NCI-H187 treated with DMSO at 0.1 percent for 48 hours (cell line): ENCODE measurements at places on chromosomes 11 and 22.

GRCh38 chr22:20857247-20857643, 1.4 kb downstream of the PI4KA start:
- DNase-seq: no peak

DNA sequence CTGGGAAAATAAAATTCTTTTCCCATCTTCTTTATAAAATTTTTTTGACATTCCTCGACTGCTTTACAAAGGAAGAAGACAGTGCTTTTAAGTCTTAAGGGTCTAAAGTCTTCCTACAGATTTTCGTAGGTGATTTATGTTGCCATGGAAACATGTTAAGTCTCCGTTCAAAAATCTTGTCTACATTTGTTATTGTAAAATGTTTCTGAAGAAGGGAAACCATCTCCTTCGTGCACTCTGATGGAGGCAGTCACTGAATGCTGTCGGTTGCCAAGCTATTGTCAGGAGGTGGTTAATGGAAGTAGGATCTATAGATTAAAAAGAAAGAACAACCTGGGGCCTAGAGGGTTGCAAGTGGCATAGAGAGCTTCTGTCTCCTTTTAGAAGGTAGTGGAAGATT, 52.6 kb downstream of the MAP6 start:
- no peak for DNase-seq

DNA sequence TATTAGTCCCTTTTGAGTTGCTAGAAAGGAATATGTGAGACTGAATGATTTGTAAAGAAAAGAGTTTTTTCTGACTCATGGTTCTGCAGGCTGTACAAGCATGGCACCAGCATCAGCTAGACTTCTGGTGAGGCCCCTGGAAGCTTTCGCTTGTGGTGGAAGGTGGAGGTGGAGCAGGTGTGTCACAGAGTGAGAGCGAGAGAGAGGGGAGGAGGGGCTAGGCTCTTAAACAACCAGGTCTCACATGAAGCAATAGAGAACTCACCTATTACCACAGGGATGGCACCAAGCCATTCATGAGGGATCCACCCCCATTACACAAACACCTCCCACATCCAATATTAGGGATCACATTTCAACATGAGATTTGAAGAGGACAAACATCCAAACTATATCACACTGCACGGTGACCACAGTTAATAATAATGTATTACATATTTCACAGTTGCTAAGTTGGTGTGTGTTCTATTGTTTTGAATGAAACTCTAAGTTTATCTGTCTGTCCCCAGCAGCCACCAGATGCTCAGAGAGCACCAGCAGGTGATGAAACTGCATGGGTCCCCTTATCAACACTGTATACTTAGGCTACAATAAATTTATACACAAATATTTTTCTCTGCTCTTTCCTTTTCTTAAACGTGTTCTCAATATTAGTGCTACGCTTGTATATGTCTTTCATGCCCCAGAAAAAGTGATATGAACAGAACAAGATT, 14.1 kb downstream of the ZFP91 start:
- DNase-seq: no peak

DNA sequence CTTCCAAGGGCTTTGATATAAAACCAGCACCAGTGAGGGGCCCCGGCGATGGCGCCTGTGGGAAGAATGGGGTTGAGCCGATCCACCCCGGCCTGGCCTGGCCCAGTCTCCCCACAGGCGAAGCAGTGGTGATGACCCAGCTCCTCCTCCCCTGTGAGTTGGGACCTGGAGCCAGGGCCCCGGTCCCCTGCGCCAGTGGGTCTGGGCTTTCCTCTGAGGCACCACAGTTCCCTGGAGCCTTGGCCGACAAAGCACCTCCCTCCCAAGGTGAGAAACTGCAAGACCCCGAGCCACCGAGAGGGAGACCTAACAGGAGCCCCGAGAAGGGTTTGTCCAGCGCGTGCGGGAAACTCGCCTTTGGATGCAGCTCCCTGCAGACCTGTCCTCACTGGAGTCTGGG, 942.9 kb downstream of the BRD1 start:
- DNase-seq: no peak

GRCh38 chr22:47123827-47124442, 361.5 kb downstream of the TBC1D22A start:
- DNase-seq: no peak

- no peak for DNase-seq
Measured at GRCh38 chr11:3642071-3642951, 519 bp upstream of the ART5 start.

- no peak for DNase-seq
Measured at GRCh38 chr11:68463714-68464113, 3.2 kb downstream of the PPP6R3 start.

GRCh38 chr11:130639369-130639768, 190.9 kb downstream of the ADAMTS15 start:
- DNase-seq: no peak

DNA sequence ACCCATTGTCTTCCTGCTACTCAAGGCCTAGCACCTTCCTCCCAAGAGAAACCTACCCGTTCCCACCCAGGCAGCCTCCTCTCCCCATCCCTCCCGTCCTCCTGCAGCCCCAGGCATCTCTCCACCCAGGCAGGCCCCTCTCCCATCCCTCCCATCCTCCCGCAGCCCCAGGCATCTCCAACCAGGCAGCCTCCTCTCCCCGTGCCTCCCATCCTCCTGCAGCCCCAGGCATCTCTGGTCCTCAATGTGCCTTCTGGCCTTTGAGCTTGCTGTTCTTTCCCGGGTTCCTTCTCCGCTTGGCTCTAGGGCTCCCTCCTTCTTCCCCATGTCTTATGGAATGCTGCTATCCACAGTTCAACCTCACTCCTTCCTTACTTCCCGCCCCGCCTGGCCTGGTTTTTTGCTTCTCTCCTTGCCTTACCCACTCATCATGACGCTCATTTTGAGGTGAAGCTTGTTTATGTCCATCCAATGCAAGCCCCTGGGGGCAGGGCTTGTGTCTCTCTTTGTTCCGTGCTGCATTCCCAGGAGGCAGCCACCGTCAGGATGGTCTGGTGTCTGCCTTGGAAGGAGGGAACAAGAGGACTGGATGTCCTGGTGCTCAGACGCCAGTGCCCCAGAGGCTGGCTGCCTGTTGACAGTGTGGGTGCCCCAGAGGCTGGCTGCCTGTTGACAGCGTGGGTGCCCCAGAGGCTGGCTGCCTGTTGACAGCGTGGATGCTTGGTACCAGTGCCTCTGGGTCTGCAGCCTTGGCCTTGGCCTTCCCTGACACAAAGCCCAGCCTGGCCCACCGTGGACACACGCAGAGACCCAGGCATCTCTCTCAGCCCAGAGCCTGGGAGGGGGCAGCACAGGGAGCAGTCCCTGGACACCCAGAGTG, 815.7 kb downstream of the BRD1 start:
- DNase-seq: no peak

DNA sequence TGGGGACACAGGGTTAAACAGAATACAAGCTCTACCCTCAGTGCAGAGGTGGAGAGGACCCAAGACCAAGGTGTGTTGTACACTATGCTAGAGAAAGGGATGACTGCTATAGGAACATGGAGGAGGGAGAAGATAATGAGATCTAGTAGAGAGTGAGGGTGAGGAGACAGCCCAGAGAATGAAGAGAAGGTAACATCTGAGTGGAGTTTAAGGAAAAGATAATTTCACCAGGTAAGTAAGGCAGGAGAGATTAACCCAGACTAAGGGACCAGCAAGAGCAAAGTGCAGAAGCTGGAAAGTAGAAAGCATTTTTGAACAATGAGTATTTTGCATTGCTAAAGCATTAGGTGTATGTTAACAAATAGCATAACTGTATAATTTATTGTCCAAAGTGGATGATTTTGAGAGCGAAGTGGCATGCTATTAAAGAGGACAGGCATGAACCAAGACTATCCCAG, 128.8 kb downstream of the RASSF10 start:
- no peak for DNase-seq

- no peak for DNase-seq
Measured at GRCh38 chr22:44163536-44163935, 17.2 kb upstream of the PARVG start.

DNA sequence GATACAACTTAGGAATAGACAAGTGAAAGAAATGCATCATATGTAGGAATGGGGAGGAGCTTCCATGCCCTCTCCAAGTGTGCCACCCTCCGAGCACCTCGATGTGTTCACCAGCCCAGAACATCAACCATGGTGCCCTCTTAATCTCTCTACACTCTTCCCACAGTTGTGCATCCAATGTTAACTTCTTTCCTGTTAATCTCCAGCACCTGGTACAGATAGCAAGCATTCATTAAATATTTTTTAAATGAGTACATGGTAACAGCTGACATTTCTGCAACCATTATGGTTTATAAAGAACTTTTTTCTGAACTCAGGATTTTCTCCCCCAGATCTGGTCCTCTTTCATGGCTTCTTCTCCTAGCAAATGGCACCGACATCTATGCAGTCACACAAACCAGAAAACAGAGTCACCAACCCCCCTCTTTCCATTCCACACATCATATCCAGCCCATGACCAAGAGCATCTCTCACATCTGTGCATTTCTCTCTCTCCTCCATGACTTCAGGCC, 118.1 kb upstream of the CLPB start:
- no peak for DNase-seq

DNA sequence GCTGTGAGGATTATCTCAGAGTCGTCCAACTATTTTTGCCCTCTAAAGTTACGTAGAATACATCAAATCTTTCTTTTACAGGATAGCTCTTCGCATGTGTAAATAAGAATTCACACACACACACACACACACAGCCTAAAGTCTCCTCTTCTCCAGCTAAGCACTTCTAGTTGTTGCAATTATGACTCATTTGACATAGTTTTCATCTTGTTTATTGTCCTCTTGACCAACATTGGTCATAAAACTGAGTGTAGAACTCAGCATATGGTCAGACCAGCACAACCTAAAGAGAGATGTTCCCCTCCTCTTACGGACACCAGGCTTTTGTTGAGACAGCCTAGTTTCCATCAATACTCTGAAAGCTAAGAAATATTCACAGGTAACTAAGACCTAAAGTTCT, 234.2 kb downstream of the BLID start:
- DNase-seq: no peak

DNA sequence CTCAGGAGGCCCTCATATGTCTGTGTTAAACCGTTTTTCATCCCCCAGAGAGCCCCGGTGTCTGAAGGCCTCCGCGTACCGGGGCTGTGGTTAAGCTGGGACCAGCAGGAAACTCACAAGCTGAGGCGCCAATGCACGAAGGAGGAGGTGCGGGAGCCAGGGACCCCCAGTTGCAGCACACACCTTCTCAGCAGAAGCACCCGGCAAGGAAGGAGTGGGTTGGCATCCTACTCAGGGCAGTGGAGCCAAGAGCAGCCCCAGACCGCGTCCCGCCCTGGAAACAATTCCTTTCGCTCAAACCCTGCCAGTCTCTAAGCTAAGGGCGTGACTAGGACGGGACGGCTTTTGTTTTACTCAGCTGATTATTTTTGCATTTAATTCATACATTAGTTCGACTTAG, 726.9 kb downstream of the BRD1 start:
- no peak for DNase-seq

- no peak for DNase-seq
Measured at GRCh38 chr11:123197711-123198110, 2.7 kb upstream of the CLMP start.

GRCh38 chr11:92855607-92856405, 113.6 kb upstream of the MTNR1B start:
- no peak for DNase-seq

DNA sequence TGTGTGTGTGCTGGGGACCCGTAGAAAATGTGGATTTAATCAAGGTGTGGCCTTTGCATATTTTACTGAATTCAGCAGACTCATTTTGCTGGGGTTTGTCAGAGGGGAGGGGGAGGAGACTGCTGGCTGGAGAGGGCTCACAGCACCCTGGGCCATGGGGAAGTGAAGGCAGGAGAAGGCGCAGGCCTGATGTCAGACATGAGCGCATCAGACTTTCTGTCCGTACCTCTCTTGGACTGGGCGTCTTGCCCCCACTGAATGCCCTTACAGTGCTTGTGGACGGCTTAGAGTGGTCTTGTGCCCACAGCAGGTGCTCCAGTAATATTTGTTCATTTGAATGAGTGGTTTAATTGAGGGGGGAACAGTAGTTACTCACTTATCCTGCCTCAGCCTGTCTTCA, 75.2 kb downstream of the TEAD1 start:
- no peak for DNase-seq

- DNase-seq: no peak
Measured at GRCh38 chr11:76577921-76578653, 92.5 kb downstream of the LRRC32 start.

DNA sequence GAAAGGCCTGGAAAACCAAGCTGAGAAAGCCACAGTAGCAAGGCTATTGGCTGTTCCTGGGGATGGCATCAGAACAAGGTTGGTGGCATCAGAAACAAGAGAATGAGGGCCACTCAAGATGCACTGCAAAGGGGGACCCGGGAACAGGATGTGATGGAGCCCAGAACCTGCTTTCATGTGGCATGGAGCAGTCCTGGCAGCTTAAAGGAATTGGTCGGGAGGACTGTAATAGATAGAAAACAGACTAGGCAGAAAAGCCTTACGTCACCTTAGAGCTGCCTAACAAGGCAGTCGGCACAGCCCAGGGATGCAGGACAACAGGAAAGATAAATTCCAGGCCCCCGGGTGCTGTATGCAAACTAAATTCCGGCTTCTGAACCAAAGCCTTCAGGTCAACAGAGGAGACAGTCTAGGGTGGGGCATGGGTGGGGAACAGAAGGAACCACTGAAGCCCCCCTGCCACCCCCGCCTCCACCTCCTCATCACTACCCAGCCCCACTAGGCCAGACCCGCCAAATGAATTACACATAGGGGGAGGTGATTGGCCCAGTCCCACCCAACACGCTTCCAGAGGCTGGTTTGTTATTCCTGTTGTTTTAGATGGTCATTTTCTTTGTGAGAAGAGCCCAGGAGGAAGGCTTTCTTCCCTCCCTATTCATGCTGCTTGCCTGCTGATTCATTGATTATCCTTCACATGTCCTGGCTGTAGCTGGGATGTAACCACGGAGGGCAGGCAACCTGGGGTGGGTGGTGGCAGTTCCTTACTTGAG, 25.7 kb upstream of the LRRC55 start:
- no peak for DNase-seq

- DNase-seq: no peak
Measured at GRCh38 chr11:117823294-117823945, 1.1 kb downstream of the FXYD2 start.

GRCh38 chr11:112087212-112087611, 539 bp downstream of the SDHD start:
- DNase-seq: no peak

GRCh38 chr11:2911785-2912391, 17.3 kb downstream of the PHLDA2 start:
- DNase-seq: no peak

DNA sequence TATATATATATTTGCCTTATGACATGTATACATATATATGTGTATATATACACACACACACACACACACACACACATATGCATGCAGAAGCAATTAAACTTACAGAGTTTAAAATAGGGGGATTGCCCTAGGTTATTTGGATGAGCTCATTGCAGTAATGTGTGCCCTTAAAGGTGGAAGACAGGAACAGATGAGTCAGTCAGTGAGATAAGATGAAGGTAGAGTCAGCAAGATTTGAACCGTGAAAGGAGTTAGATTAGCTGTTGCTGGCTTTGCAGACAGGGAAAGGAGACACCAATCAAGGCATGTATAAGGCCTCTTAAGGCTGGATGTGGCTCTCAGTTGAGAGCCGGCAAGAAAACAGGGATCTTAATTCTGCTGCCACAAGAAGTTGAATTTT, 902.4 kb upstream of the RAG2 start:
- DNase-seq: no peak
